ENCODE measurements at places on chromosomes 6 and 20.
A peak's percentile ranks its signal among the peaks of the same experiment; 100 is the strongest.

- DNase-seq, result peak; percentile 77
Observed at GRCh38 chr20:53642196-53643030, 48.8 kb upstream of the ZNF217 start.

GRCh38 chr20:4502756-4503155 lies 219.0 kb upstream of the PRND start:
- DNase-seq, result no peak

GRCh38 chr6:21527731-21528130 lies 65.8 kb upstream of the SOX4 start:
- no peak for DNase-seq

- DNase-seq, result peak; percentile 30
Observed at GRCh38 chr6:55713436-55713835, 134.4 kb upstream of the HMGCLL1 start.

GRCh38 chr6:131741688-131742393 lies 31.0 kb upstream of the CTAGE9 start:
- DNase-seq, result no peak

- peak; percentile 32 for DNase-seq
Observed at GRCh38 chr20:38229376-38230252, 30.9 kb downstream of the KIAA1755 start.

DNA sequence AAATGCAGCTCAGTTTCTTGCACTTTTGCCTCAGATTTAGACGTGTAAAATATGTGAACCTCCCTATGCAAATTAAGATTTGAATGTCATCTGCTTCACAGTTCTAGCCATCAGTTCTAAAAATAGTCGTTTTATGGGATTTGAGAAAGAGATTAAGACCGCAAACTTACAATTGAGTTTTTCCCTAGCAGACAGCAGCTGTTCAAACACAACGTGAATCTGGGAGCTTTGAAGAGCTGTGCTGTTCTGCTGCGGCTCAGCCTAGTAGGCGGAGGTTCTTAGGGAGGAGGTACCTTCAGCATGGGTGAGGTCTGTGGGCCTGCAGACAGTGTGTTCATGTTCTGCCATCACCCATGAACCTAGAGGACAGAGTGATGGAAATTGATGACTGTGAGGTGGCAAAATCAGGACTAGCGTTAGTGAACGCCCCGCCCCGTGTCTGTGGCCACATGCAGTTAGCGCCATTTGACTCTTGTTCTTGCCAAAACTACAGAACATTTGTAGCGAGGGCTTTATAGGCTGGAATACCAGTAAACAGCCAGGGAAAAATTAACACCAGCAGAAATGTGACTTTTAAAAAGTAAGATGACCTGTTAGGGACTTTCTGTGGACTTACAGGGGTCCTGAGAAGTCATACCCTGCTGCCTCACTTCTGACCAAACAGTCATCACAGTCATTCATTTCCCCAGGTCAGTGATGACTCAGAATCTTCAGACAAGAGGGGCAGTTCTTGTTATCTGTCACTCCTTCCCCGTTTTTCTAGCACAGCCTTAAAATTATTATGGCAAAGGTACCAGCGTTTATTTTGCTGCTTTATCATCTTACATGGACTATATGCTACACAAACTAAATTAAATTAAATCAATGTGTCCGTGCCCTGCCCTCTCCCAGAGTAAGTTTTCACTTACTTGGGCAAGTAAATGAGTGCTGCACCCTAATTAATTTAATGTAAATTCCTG lies 84.3 kb upstream of the TMEM181 start:
- peak; percentile 66 for DNase-seq

GRCh38 chr6:118758946-118759345 lies 107.6 kb upstream of the CEP85L start:
- no peak for DNase-seq

DNA sequence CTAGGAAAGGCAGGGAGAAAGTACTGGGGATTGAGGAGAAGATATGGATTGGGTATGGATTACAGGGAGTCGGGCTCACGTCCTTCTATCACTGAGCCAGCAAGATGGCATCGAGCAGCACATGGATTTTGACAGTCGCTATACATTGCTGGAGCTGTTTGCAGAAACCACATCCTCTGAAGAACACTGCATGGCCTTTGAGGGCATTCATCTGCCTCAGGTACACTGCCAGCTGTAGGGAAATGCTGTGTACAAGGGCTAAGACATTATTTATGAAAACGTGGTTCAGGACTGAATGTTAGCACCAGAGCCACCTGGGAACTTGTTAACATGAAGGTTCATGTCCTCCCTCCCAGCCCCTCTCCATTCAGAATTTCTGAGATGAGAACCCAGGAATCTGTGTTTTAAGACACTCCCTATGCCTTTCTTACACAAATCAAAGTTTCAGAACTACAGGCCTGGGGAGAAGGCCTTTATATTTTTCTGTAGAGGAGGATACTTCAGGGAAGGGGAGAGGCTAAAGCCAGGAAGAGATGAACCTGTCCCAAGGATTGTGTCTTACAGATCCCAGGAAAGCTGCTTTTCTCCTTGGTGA lies 3.5 kb downstream of the CUL9 start:
- no peak for DNase-seq

DNA sequence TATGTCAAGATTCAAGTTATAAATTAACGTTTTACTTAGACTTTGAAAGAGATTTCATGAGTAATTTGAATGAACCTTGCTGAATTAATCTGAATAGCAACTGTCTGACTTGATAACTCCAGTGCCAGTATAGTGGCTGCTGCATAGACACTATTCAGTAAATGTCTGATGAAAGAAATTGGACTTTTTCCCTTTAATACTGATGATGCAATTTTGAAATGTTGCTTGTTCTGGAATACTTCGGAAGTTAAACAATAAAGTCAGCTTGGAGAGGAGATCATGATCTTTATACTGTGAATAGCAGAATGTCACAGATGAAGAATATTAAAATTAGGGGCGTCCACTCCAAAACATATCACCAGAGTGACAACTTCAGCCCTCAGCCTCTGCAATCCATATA lies 3.6 kb upstream of the PGBD1 start:
- no peak for DNase-seq

DNA sequence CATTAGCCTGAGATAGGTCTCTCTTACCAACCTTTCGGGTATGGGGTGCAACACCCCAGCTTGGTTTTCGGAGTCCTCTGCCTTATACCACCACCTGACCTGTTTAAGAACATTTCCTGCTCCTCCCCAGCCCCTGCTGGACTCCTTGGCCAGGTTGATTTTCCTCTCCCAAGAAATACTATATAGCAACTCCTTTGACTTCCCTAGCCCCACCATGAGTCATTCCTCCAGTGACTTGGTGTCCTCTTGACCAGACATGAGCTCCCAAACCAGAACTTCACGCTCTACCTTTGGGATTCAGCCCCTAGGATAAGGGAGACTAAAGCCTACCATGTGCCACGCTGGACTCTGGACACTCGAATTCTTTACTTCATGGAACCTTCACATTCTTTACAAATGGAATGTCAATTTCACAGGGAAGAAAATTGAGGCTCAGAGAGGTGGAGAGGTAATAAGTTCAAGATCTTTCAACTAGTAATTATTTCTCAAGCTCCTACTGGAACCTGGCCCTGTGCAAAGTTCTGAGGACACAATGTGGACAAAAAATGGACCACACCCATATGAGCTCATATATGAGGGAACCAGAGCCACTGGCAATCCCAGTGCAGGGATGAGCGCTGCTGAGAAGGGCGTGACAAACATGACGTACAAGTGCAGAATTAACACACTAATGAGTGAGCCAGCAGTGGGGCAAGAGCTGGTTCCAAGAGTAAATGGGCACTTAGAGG lies 48.2 kb downstream of the SIRPA start:
- DNase-seq, result no peak

- no peak for DNase-seq
Observed at GRCh38 chr6:164836486-164836885, 472.9 kb downstream of the C6orf118 start.

- DNase-seq, result no peak
Observed at GRCh38 chr6:167696296-167696695, 130.4 kb upstream of the AFDN start.
